ENCODE measurements at places on chromosomes 3 and 15. TPM values are rescaled to one million over a fixed set of nuclear protein-coding genes. Genes with fewer than 3 reads are reported as not detected.

DNA sequence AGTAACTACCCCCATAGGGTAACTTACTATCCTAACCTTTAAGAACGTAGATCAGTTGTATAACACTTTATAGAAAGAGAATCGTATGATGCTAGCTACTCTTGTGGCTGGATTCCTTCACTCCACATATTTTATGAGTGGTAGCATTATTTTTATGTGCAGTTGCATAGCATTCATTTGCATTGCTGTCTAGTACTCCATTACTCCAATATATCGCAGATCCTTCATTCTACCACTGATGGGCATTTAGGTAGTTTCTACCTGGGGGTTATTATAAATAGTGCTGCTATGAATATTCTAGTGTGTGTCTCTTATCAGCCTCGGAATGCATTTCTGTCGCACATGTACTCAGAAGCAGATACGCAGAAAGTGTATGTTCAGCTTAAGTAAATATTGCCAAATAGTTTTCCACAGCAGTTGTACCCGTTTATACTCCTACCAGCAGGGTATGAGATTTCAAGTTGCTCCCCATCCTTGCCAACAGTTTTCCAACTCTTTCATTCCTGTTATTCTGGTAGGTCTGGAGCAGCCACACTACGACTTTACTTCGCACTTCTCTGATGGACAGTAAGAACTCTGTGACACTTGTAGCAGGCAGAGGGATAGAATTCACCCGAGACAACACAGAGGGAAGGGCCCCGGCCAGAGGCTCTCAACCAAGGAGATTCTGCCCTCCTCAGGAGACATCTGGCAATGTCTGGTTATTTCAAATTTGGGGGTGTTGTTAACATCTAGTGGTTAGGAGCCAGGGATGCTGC is 9.8 kb upstream of the VGLL4 start:
- no peak for DNase-seq

DNA sequence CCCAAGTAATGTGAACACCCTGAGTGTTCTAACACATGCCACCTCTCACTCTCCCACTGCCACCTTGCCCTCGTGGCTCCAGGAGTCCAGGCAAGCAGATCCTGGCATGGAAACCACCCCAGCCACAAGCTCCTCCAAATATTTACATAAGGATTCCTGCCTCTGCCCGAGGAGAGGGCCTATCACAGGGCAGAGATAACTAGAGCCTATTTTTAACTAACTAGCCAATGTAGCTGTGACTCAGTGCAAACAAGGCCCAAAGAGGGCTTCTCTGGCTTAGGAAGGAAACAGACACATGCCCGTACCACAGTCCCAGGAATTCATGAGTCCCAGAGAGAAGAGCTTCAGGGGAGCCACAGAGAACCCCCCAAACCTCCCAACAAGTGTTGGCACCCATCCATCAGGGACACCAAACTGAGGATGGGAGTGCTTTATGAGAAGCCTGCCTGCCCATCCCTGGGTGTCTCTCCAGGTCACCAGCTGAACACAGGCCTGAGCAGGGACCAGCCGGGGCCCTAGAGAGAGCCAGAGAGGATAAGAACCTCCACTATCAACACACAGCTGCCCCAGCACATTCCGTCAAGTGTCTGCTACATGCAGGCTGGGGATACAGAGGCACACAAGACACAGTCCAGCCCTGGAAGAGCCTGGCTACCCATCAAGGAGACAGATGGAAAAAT is 9.2 kb downstream of the FYCO1 start:
- no peak for DNase-seq

TMC3 gene
- under 0.01 TPM for total RNA-seq

CPN2 gene
- total RNA-seq = not detected

- DNase-seq = no peak
Measured at GRCh38 chr3:60555686-60556354, 695.4 kb downstream of the FHIT start.

GRCh38 chr15:72857331-72858063 is 73.9 kb upstream of the ADPGK start:
- DNase-seq = no peak

GRCh38 chr3:39398700-39399099 is 7.8 kb upstream of the RPSA start:
- no peak for DNase-seq

DNA sequence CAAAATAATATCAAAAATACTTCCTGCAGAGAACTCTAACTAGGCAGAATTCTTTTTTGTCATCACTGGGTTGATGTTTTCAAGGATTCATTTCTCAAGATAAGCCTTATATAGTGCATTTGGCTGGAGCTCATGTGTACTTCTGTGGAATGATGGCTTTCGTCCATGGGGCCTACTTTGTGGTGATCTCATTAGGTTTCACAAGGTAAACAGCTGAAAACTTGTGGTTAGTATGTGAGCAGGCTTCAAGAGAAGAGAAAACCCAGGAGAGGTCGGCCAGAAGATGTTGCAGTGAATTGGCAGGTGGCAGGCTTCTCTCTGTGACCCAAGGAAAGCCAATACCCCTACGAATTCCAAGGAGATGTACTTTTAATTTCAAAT is 121.4 kb upstream of the PHLDB2 start:
- no peak for DNase-seq

DNA sequence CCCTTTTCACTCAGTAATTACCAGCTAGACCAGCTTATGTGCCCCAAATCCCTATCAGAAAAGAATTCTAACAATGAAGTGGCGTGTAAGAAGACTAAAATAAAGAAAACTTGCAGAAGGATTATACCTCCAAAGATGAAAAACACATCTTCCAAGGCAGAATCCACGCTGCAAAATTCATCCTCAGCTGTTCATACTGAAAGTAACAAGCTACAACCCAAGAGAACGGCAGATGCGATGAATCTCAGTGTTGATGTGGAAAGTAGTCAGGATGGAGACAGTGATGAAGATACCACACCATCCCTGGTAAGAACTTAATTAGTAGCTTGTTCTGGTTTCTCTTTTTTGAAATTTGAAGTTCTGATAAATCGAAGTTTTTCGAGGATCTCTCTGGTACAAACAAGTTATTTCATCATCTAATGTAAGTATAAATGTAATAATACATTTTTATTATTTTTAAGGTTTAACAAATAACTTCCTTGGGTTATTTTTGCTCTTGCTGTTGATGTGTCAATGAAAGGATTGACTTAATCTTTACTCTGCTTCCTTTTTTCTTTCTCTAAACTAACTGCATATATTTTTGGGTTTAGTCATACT is 1.4 kb downstream of the WDR76 start:
- no peak for DNase-seq

GRCh38 chr15:84949043-84949442 is 32.6 kb upstream of the PDE8A start:
- no peak for DNase-seq
